ENCODE measurements at places on chromosomes 2 and 18. TPM values are rescaled to one million over a fixed set of nuclear protein-coding genes. Genes with fewer than 3 reads are reported as not detected.
A peak's percentile ranks its signal among the peaks of the same experiment; 100 is the strongest.

DNA sequence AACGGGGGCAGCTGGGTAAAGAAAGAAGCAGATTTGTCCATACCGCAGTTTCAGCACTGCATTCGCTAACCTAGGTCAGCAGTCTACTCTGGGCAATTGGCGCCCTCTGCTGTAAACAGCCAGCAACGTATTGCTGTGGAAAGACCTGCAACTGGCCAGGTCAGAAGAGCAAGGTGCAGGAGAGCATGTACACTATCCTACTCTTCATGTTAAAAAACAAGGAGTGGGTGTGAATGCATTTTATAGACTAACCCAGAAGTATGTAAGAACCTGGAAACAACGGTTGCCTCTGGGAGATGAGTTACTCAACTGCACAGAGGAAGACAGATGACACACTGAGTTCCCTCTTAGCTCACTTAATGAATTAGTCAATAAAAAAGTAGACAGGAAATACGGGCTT, 6.2 kb downstream of the MRPS5 start:
- peak; percentile 53 for DNase-seq

GRCh38 chr18:21663578-21663977, 41.0 kb downstream of the ABHD3 start:
- DNase-seq, result no peak

DNA sequence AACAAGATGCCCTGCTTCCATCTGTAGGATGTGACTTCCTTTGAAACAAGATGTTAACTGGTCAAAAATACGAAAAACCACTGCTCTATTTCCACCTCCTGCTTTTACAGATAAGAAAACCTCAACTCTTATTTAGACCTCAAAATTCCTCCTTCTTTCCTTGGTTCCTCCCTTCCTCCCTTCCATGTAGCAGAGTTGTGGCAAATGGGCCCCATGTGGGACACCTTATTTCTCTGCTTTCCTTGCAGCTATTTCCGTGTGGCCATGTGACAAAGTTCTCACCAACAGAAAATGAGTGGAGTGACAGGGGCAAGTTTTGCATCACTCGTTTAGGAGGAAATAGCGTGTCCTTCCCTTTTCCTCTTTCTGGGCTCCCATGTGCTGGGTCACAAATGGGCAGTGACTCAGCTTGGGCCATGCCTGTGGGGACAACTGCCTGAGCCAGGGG, 69.4 kb upstream of the SMAD2 start:
- no peak for DNase-seq

- no peak for DNase-seq
Observed at GRCh38 chr2:9168821-9169221, 37.8 kb upstream of the ASAP2 start.

- DNase-seq, result no peak
Observed at GRCh38 chr2:159326569-159327255, 40.2 kb upstream of the WDSUB1 start.

DNA sequence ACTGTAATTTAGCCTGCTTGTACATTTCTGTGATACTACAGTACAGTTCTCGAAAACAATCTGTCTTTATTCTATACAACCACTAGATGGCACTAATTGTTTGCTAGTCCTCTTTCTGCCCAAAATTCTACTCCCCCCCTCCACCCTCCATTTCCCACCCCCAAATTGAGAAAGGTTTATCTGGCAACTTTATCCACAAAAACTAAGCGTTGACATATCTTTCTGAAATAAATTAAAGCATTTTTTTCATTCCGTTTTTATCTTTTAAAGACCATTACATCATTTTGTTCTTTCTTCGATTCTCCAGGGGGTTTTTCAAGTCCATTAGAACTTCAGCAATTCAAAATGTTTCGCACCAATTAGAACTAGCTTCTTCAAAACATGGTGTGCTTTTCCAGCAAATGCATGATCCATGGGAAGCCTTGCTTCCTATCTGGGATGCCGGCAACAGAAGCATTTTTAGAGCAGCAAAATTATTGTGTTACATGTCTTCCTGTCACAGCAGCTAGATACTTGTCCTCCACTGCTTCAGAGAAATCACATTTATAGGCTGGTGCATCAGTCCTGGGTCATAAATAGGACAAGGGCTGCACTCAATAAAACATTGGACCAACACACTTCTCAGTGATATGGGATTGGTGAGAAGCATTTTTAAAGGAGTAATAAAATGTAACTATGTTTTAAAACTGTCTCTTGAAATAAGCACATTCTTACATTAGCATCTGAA, 241.3 kb downstream of the PAX3 start:
- no peak for DNase-seq

GRCh38 chr2:197657562-197657961, 17.8 kb downstream of the RFTN2 start:
- DNase-seq, result no peak

DNA sequence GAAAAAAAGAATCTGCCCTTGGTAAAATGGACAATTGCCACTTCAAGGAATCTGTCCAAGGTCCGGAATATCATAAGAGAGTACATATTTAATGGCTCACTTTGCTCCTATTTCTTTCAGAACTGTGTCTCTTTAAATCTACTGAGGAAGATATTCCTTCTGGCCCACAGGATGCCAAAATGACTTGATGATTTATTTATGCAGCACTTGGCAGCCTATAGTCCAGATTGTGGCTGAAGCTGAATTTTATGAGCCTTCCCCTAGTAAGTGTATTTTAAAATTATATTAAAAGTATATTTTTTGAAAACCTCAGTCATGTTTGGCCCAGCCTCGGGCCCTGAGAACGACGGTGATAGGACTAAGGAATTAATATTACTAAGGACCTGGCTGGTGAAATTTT, 465.1 kb upstream of the HNRNPA3 start:
- no peak for DNase-seq

DNA sequence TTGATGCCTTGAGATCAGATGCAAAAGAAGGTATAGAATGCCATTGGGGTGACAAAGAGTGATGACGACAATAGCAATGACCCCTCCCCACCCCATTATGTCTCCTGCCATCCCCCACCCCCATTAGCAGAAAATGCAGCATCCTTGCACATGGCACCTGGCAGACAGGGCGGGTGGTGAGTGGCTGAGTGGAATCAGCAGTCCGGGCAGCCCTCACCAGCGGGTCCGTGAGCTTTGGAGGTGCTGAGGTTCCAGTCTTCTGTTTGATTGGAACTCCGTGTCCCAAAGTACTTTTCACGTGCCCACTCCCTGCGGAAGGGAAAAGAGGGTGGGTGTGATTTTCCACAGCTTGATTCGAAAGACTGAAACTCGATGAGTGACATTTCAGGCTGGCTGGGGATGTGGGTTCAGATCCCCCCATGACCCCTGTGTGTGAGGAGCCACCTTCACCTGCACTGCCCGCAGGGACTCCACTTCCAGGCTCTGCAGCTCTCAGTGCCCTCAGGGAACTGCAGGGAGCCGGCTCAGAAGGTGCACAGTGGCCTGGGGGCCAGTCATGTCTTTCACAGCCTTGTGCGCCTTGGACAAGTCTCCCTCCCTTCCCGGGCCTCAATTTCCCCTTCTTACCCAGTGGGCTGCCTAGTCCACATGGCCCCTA, 130.9 kb downstream of the GLI2 start:
- DNase-seq, result no peak

- DNase-seq, result no peak
Observed at GRCh38 chr2:182655750-182656149, 60.3 kb upstream of the DNAJC10 start.

DNA sequence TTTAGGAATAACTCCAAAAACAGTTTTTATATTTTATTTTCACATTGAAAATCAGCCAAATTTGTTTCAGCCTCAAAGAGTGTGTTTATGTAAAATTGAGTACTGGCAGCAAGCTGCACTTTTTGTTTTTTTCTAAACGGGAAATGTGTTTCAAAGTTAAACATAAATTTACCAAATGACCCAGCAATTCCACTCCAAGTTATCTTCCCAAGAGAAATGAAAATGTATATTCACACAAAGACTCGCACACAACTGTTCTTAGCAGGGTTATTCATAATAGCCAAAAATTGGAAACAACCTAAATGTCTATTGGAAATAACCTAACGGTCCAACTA, 9.3 kb downstream of the ALPK2 start:
- no peak for DNase-seq

GRCh38 chr2:97983698-97984097, 12.1 kb downstream of the TMEM131 start:
- no peak for DNase-seq

DNA sequence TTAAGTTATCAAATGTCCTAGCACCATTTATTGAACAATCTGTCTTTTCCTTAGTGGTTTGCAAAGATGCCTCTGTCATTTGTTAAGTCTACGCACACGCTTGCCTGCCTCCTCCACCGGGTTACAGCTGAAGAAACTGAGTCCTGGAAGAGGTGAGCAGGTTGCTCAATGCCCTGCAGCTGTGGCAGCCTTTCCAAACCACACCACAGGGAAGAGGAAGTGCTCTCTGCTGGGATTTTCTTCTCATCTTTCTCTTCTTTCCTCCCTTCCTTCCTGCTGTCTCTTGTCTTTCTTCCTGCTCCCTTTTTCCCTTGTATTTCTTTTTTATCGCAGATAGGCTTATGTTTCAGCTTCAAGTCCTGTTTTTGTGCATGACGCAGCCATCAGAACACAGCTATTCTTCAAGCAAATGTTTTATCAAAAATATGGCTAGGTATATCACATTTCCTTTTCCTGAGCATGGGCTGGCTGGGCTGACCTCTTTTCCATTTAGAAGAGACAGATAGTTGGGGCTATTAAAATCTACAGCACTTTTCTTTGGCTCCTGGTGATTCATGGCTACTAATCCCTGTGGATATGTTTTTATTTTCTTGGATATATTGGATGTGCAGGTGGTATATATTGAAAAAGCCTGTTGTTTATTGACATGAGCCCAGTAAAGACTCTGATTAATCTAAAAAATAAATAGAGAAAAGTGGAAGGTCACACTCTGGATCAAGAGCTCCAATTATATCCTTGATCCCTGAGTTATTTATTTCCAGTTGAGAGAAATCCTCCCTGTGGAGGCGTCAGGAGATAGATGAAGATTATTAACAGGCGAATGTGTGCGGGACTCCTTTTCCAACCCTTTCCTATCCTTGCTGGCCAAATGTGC, 214.6 kb downstream of the TSN start:
- no peak for DNase-seq

DNA sequence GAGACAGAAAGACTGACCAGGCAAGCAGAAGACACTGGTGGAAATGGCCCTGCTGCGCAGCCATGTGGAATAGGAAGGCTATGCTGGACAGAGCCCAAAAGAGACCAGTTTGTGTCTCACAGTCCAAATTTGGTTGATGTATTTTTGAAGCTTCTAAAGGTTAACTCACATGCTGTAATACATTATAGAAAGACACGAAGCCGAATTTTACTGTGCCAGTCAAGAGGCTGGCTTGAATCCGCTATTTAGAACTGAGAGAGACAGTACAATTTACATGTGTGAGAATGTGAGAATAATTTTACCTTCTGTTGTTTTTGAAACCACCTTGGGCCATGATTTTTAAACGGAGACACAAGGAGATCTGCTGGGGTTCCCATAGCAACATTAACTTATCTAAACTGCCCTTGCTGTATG, 113.6 kb downstream of the METTL8 start:
- DNase-seq, result no peak

DNA sequence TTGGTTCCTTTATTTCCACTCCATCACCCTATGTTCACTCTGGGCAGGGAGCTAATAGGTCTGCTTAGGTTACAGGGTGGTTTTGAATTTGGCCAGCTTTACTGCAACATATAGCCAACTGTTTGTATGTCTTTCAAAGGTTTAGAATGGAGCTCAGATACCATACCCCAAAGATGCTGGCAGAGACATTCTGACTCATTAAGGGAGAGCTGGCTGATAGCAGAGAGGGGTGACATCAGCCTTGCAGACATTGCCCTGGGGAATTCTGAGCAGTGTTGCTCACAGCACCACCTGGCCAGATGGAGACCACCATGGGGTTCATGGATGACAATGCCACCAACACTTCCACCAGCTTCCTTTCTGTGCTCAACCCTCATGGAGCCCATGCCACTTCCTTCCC, 2.1 kb downstream of the PROKR1 start:
- DNase-seq, result no peak

DNA sequence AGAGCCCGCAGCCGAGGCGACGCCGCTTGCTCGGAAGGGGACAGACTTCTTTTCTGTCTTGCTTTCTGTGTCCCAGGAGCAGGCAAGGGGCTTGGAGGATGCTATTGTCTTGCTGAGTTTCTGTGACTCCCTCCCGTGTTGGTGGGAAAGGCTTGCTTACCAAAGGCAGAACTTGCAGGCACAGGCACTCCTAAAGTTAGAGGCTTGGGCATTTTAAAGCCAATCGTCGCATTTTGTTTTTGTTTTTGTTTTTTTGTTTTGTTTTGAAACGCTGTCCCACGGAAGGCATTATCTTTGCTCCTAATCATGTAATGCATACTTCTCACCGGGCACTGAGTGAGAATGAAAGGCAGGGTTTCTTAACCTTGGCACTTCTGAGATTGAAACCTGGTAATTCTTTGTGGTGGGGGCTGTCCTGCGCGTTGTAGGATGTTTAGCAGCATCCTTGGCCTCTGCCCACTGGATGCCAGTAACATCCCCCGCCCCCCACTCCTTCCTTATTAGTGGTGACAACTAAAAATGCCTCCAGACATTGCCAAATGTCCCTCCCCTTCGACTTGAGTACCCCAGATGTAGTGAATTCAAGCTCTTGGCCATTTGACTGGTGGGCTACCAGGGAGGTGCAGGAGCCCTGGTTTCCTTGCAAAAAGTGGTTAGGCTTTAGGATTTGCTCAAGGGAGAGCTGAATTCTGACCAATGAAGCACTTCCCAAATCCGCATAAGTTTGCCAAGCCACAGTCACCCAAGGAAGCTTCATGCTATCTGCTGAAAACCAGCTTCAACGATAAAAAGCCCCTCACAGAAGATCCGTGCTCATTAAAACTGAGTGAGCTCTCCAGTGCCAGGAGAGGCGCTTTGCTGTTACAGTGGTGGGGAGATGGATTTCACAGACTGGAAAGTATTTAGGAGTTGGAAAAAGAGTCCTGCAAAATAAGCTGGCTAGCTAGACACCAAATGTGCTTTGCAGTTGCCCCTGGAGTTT, 1.2 kb downstream of the ANTXR1 start:
- no peak for DNase-seq

LRRC30 gene
- not detected for total RNA-seq

TMEM198 gene
- 0.69 TPM for total RNA-seq

TXNDC2 gene
- total RNA-seq, result not detected

TEKT4 gene
- not detected for total RNA-seq

BMPR2 gene
- total RNA-seq, result 20.9 TPM

ACKR3 gene
- 3.3 TPM for total RNA-seq

UGT1A3 gene
- not detected for total RNA-seq

All from T-cell (primary cell).